ENCODE measurements at places on chromosomes 4 and X.

GRCh38 chr4:178958725-178959440, 1516.6 kb upstream of the AGA start:
- no peak for DNase-seq
- no peaks in the 10 kb centered on the region for H3K4me1 ChIP-seq

DNA sequence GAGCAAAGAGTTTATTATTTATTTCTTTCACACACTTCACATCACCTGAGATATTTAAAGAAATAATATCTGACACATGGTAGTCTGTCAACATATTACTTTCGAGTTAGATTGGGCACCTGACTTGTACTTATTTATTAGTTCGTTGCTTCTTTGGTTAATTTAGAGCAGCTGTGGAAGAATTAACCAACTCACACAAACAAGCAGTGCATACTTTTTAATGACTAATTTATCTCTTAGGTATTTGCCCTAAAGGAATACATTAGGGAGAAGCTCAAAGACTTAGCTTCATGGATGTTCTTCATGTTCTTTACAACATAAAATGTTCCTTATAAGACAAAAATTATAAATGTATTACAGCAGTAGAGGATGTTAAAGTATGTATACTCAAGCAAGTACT, 242.9 kb downstream of the ARHGAP24 start:
- no peak overlapping the region for H3K4me3 ChIP-seq
- H3K27me3 ChIP-seq = no peaks in the 10 kb centered on the region
- no peak overlapping the region for H3K27ac ChIP-seq
- no peaks in the 10 kb centered on the region for H3K4me1 ChIP-seq
- DNase-seq = no peak

DNA sequence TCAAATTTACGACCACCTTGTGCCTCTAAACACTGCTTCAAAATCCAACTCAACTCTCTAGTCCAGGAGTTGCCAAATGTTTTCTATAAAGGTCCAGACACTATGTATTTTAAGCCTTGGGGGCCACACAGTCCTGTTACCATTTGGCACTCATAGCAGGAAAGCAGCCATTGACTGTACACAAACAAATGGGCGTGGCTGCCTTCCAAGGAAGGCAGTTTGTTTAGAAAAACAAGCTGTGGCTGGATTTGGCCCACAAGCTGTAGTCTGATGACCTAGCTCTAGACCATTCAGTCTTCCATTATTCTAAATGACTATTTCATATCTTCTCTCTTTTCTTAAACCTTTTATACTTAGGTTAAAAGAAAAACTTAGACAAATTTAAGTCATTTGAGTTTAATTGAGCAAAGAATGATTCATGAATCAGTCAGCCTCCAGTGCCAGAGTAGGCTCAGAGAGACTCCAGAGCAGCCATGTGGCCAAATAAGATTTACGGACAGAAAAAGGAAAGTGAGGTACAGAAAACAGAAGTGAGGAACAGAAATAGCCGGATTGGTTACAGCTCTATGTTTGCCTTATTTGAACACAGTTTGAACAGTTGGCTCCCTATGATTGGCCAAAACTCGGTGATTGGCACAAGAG, 825.8 kb upstream of the LCORL start:
- H3K4me3 ChIP-seq = no peak overlapping the region
- DNase-seq = no peak
- H3K27me3 ChIP-seq = no peaks in the 10 kb centered on the region
- H3K36me3 ChIP-seq = no peaks in the 10 kb centered on the region

DNA sequence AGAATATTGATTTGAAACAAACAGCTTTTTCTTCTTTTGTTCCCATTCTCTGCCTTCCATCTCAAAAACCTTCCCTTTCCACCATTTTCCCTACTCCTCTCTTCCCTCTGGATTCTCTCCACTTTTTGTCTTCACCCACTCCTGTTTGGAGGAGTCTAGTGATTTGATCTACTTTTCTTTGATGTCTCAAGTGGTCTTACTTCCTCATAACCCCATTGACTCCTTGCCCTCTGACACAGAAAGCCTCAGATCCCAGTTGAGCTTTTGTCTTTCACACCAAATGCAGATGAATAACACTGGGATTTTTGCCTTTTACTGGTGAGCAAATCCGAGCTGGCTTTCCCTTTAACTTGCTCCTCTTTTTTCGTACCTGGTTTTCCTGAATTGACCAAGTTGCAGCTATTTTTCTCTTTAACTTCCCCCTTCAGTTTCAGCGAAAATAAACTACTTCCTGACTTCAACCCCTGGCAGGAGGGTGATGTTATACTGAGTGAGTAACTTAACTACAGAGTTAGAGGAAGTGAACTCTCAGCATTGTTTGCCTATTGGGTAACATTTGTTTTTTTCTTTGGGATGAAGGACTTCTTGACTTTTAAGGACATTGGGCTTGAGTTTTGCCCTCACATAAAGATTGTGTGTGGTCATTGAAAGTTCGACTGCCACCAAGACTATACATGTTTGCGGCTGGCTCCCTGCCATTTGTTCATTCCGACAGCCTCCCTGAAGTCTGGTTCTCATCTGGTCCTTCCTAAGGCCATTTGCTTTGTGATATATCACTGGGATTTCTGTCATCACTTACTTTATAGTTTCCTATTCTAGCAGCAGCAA, 392.8 kb upstream of the NR3C2 start:
- no peaks in the 10 kb centered on the region for H3K27me3 ChIP-seq
- peaks cover 7% of the 10 kb centered on the region for H3K4me1 ChIP-seq
- H3K27ac ChIP-seq = no peak overlapping the region
- DNase-seq = no peak
- H3K4me3 ChIP-seq = no peak overlapping the region
- H3K36me3 ChIP-seq = no peaks in the 10 kb centered on the region

- H3K27ac ChIP-seq = no peak overlapping the region
- no peaks in the 10 kb centered on the region for H3K27me3 ChIP-seq
- peak; percentile 14 for DNase-seq
- peaks cover 15% of the 10 kb centered on the region for H3K4me1 ChIP-seq
- H3K4me3 ChIP-seq = no peak overlapping the region
Observed at GRCh38 chrX:1400049-1400448, 8.1 kb upstream of the SLC25A6 start.

- H3K4me3 ChIP-seq = no peak overlapping the region
- peaks cover 68% of the 10 kb centered on the region for H3K36me3 ChIP-seq
- no peaks in the 10 kb centered on the region for H3K27me3 ChIP-seq
Observed at GRCh38 chr4:1239141-1239949, 9.6 kb downstream of the CTBP1 start.

GRCh38 chr4:102285831-102286230, 59.5 kb downstream of the SLC39A8 start:
- no peak for DNase-seq
- no peak overlapping the region for H3K4me3 ChIP-seq
- peaks cover 6% of the 10 kb centered on the region for H3K4me1 ChIP-seq
- peaks cover 56% of the 10 kb centered on the region for H3K36me3 ChIP-seq

DNA sequence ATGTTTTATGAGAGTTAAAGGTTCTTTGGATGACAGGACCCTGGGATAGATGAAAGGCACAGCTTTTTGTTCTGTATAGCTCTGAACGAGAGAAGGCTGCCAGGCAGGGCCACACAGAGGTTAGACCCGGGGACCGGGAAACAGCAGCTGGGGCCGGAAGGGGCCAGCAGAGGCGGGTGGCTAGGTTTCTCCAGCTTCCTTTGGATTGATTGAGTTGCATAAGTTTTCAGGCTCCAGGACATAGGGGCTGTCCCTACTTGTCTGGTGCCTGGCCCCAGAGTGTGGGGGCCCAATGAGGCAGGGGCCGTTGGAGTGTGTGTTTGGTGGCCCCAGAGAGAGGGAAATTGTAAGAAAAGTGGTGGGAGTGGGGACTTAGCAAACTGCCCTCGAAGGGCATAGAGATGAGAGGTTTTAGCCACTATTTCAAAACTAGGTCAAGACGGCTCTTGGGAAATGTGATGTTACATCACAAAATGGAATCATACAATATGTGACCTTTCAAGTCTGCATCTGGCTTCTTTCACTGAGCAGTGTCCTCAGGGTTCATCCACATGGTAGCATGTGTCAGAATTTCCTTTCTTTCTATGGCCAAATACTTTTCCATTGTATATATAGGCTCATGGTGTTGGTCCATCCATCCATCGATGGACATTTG, 3.7 kb downstream of the ZFP92 start:
- no peak for DNase-seq
- peaks cover 11% of the 10 kb centered on the region for H3K4me1 ChIP-seq
- H3K36me3 ChIP-seq = no peaks in the 10 kb centered on the region
- H3K4me3 ChIP-seq = no peak overlapping the region
- H3K27me3 ChIP-seq = peaks cover 29% of the 10 kb centered on the region
- no peak overlapping the region for H3K27ac ChIP-seq

- peaks cover 2% of the 10 kb centered on the region for H3K36me3 ChIP-seq
- DNase-seq = no peak
- H3K27me3 ChIP-seq = peaks cover 16% of the 10 kb centered on the region
- peak overlapping the region; percentile 83 for H3K4me3 ChIP-seq
- H3K4me1 ChIP-seq = peaks cover 6% of the 10 kb centered on the region
- peak overlapping the region; percentile 91 for H3K27ac ChIP-seq
Observed at GRCh38 chrX:152942077-152942442, 44.2 kb downstream of the ZNF185 start.
